Stimulated activated CD4-positive, alpha-beta T cell treated with anti-CD3 and anti-CD28 coated beads, Interleukin-2, amount 100 ng/mL, for 4 hours (primary cell): ENCODE measurements at places on chromosomes 6 and 20.

GRCh38 chr6:36038120-36038876, 10.7 kb downstream of the MAPK14 start:
- no peak for DNase-seq

DNA sequence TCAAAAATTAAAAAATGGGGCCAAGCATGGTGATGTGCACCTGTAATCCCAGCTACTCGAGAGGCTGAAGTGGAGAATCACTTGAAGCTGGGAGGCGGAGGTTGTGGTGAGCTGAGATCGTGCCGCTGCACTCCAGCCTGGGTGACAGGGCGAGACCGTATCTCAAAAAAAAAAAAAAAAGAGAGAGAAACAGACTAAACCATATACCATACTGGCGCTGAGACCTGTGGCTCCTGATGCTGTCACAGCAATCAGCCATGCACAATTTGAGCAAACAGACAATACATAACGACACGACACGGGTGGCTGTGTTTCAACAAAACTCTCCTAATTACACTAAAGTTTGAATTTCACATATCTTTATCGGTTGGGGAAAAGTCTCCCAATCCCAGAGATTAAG, 14.9 kb upstream of the CBFA2T2 start:
- DNase-seq: no peak

GRCh38 chr20:5143851-5144250, 17.0 kb downstream of the CDS2 start:
- DNase-seq: no peak

DNA sequence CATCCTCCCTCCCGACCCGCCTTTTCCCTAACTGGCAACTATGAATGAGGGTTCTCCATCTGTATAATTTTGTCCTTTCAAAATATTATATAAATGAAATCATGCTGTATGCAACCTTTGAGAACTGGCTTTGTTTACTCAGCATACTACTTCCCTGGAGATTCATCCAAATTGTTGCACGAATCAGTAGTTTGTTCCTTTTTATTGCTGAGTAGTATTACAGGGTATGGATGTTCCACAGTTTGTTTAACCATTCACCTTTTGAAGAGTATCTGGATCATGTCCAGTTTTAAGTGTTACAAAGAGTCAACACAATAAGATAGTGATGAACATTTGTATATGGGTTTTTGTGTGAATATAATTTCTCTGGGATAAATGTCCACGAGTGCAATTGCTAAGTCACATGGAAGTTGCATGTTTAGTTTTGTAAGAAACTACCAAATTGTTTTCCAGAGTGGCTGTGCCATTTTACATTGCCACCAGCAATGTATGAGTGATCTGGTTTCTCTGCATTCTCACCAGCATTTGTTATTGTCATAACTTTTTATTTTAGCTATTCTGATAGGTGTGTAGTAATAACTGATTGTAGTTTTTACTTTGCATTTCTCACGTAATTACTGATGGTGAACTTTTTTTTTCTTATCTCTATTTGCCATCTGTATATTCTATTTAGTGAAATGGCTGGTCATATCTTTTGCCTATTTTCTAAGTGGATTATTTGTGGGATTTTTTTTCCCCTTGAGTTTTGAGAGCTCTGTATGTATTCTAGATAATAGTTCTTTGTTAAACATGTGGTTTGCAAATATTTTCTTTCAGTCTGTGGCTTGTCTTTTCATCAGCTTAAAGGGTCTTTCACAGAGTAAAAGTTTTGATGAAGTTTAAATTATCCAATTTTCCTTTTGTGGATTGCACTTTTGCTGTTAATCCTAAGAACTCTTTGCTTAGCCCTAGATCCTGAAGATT, 14.4 kb upstream of the RNF24 start:
- no peak for DNase-seq

DNA sequence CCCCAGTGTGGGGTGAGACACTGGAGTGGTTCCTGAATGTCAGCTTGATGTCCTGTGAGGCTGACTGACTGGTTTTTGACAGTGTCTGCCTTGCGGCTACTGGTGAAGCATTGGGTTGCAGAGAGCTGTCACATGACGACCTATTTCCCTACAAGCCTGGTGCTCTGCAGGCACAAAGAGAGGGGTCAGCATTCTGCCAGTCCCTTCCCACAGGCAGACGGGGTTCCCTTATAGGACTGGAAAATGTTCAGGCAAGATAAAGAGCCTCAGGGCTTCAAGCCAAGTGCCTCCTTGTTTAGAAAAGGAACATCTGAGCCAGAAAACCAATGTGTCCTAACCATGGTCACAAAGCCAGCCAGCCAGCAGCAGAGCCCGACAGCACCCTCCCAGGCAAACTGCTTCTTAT, 11.0 kb downstream of the LY86 start:
- no peak for DNase-seq

- no peak for DNase-seq
Observed at GRCh38 chr6:135230711-135231468, 49.8 kb downstream of the MYB start.

DNA sequence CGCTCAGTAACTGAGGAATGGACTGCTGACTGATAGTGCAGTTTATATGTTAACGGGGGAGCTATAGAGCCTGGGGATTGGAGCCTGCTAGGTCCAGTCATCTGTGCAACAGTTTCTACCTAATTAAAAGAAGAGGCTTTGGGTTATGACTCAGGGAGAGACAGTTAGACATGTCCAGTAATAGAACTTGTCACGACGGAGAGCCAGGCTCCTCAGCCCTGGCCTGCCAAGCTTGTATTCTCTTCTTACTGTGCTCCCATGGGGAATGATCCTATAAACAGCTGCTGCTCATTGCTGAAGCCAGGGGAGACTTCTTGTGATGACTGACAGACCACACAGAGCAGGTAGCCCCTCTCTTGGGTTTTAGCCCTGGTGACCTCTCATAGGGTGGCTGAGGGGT, 69.3 kb downstream of the SYNJ2 start:
- no peak for DNase-seq

- DNase-seq: no peak
Observed at GRCh38 chr6:36827261-36828079, 11.8 kb downstream of the CPNE5 start.

DNA sequence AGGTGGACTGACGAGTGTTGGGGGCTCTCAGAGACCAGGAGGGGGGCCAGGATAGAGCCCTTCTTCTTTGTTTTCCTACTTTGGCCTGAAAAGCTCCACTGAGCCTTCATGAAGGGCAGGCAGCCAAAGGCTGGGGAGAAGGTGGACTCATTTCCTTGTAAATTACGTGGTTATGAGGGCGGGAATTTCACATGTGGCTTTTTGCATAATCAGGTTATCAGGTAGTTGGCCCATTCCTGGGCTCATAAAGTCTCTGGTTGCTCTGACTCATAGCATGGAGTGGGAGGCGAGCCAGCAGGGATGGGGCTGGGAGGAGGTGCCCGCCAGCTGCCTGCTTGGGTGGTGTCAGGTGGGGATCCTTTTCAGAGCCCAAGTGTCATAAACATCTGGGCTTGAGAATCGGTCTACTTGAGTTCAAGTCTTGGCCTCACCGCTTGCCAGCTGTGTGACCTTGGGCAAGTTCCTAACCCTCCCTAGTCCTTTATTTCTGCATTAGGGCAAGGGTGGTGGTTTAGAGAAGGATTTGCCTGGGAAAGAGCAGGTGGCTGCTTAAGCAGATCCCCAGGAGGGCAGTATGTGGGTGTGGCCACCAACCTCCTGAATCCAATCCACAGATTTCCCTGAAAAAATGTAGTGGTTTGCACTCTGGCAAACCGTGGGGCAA, 26.5 kb upstream of the RNF24 start:
- no peak for DNase-seq

GRCh38 chr6:1247056-1247455, 64.8 kb upstream of the FOXQ1 start:
- no peak for DNase-seq

DNA sequence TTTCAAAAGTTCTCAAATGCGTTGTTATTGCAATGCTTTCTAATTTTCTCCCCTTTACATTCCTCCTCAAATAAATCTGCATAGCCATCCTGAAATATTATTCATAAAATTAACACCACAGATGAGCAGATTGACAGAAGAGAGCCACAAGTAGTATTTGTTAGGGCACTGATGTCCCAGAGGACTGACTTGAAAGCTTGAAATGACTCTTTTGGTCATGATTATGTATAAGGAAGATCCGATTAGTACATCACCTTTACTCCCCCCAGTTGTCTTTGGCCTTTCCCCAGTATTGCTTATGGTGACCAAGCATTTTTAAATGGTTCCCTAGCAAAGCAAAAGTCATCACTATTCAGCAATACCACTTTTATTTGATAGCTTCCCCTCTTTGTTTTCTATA, 187.6 kb downstream of the ADAT2 start:
- DNase-seq: no peak

DNA sequence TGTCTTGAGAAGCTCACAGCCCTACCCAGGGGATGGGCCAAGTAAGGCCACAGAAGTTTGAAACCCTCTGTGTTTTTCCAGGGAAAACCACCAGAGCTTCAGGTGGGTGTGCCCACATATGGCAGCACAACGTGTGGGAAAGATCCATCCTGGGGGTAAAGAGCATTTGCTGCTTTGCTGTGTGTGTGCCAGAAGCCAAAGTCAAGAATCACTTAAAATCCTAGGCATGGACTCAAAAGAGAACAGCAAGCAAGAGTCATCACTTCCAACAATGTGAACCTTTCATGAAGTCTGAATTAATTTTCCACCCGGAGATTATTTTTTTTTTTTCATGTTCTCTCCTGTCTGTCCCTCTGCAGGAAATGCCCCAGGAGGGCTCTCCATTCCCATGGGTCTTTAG, 308.2 kb upstream of the SGK1 start:
- DNase-seq: no peak

GRCh38 chr20:63549019-63549418, 1.5 kb upstream of the SRMS start:
- no peak for DNase-seq

DNA sequence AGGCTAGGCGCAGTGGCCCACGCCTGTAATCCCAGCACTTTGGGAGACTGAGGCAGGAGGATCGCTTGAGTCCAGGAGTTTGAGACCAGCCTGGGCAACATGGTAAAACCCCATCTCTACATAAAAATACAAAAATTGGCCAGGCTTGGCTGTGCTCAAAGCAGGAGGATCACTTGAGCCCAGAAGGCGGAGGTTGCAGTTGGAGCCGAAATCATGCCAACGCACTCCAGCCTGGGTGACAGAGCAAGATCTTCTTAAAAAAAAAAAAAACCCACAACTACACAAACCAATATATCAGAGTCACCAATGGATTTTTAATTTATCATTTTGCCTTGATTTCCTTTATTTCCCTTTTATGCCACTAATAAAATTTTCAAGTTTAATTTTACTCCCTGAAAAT, 9.3 kb downstream of the MAP3K5 start:
- no peak for DNase-seq

- DNase-seq: no peak
Observed at GRCh38 chr6:80165819-80166218, 59.3 kb downstream of the BCKDHB start.
